Hematopoietic multipotent progenitor cell treated with erythropoietin and hydrocortisone succinate and interleukin-3 and kit ligand, for 6 days (in vitro differentiated cells): ENCODE measurements at places on chromosomes 4 and X.
A peak's percentile ranks its signal among the peaks of the same experiment; 100 is the strongest.

GRCh38 chr4:82381235-82381634, 7.4 kb upstream of the HNRNPD start:
- no peak for DNase-seq

DNA sequence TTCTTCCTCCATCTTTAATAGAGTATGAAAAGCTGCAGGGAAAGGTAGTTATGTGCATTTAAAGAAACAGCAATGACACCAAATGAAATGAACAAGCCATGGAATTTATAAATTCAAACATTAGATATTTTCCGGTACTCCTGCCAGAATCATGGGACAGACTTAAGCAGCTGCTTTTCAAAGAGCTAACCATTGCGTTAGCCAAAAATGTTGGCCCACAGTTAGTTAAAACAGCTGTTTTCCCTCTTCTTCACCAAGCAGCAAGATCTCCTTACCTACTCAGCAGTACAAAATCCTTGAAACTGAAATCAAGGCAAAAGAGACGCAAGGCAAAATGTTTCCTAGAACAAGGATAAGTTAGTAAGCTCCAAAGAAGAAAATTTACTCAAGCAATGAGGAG, 64.0 kb downstream of the MANBA start:
- no peak for DNase-seq

DNA sequence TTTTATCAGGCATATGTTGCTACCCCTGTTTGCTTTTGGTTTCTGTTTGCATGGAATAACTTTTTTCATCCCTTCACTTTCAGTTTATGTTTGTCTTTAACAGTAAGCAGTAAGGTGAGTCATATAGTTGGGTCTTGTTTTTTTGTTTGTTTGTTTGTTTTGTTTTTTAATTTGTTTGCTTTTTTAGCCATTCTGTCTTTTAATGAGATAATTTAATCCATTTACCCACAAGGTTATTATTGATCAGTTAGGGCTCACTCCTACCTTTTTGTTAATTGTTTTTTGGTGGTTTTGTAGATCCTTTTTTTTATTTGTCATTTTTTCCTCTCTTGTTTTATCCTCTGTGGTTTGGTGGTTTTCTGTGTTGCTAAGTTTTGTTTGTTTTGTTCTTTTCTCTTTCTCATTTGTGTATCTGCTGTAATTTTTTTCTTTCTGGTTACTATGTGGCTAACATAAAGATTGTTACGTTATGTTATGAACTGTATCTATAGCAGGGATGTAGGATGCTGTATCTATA, 379.5 kb upstream of the MAD2L1 start:
- DNase-seq = no peak

GRCh38 chrX:10923466-10923865, 187.7 kb upstream of the HCCS start:
- DNase-seq = no peak

GRCh38 chr4:99438405-99438780, 3.3 kb upstream of the ADH7 start:
- no peak for DNase-seq

DNA sequence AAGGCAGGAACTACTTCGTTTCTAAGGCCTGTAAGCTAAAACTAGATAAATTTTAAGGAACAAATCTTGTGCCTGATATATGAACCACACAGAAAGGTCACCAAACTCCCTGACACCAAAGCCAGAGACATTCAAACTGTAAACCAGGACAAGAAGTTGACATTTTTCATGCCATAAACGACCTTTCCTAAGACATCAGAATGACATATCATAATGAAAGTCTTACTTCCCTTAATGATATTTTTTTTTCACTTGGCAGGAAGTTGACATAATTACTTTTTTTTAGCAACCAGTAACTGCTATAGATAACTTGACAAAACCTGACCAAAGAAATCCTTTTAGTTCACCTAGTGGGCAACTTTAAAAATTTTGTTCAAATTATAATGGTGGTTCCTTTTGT, 231.5 kb upstream of the AGTR2 start:
- DNase-seq = no peak

DNA sequence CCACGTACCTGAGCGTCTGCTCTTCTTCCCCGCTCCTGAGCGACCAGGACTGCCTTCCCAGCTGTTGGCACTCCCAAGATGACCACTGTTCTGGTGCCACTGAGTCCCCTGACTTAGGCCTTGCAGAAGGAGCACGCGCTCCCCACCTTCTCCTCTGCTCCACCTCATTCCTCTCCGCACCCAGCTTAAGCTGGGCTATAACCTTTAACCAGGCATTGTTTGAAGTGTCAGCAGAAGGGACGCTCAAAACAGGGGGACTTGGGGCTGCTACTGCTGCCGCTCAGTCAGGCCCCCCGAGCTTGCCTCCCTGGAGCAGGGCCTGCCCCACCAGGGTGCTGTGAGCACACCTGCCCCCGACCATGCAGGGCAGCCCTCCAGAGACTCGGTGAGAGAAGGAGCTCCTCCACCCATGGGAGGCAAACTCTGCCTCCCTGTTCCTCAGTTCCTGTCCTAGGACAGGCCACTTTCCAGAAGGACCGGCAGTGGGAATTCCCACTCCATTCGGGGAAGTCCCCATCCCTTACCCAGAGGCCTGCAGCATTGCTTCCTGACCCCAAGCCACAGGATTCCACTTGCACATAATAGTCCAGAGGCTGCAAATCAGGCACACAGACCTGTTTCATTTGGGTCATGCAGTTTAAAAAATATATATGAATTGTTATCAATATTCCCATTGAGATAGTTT, 99.7 kb upstream of the ENPP6 start:
- DNase-seq = no peak

GRCh38 chr4:150415213-150415612, 166.7 kb upstream of the MAB21L2 start:
- peak; percentile 14 for DNase-seq

DNA sequence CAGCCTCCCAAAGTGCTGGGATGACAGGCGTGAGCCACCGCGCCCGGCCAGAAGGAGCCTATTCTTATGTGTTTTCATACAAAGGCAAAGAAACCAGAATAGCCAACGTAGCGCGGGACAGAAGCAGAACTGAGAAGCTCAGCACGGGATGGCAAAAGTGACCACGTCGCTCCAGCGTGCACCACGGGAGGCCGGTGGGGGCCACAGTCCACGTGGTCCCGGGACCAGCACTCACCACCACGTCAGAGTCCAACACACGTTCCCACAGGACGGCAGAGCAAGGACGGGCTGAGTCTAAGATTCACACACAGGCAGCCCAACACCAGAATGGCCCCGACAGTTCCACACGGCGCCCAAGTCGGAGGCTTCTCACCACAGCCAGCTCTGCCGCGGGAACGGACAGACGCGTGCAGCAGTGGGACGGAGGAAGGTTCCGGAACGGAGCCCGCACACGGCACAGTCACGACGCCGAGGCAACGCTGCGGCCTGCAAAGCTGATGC, 18.8 kb upstream of the GTPBP6 start:
- DNase-seq = no peak

DNA sequence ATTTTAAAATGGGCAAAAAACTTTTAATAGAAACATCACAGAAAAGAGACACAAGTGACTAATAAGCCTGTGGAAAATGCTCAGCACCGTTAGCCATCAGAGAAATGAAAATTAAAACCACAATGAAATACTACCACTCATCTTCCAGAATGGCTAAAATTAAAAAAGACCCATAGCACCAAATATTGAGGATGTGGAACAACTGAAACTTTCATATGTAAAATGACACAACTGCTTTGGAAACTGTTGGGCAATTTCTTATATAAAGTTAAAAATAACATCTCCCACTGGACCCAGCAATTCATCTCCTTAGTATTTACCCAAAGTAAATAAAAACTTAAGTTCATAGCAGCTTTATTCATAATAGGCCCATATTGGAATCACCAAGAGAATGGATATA, 94.2 kb downstream of the TENM3 start:
- no peak for DNase-seq

GRCh38 chr4:57763070-57763469, 652.9 kb upstream of the IGFBP7 start:
- peak; percentile 27 for DNase-seq

DNA sequence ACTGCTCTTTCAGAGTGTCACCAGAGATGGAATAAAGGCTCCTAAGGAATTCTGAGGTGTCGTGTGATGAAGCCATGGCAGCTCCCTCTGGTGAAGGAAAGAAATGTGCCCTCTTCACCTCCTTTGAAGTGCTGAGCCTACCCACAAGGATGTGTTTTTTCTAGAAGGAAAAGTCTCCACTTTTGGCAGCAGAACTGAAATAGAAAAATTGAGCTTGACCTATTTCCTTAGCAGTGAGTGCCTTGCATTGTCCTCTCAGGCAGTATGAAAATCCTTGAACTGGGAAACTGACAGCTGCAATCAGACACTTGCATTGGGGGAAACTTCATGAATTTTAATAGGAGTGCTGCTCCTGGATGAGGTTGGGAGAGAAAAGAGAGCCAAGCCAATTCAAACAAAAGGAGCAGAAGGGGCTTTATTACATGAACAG, 95.2 kb downstream of the DCLK2 start:
- DNase-seq = no peak

DNA sequence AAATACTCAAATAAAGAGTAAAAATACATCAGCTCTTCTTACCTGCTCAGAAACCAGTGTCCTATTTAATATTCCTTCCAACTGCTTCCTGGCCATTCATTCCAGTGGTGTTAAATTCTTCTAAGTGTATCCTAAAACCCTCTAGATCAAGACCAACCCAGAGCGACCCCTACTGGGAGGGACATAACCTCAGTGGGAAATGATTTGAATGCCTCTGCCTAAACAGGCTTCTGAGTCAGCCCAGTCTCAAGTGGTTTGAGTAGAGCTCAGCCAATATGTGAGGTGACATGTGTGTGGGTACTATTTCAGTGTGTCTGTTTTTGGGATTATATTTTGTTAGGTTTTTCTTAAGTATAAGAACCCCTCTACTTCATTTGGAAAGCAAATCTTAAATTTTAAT, 133.6 kb upstream of the ARHGEF9 start:
- DNase-seq = peak; percentile 1

GRCh38 chr4:185119927-185120630, 23.0 kb upstream of the SLC25A4 start:
- DNase-seq = peak; percentile 25

- DNase-seq = no peak
Measured at GRCh38 chrX:114717921-114718320, 134.0 kb downstream of the HTR2C start.

DNA sequence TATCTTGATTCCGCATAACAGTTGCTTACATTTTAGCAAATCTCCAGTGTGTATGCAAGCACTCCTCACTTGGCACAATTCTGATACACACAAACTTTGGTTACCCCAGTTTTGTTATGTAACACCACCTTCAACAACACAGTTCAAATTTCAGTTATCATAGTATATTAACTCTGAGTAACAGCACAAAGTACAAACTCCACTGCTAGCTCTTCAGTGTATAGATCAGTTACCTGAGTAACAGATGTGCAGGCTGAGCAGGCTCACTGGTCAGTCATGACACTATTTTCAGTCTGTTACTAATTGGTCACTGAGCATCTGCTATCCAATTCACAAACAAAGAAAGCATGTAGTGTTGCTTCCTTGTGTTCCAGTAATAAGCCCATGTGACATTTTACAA, 55.4 kb downstream of the PKD2 start:
- no peak for DNase-seq

DNA sequence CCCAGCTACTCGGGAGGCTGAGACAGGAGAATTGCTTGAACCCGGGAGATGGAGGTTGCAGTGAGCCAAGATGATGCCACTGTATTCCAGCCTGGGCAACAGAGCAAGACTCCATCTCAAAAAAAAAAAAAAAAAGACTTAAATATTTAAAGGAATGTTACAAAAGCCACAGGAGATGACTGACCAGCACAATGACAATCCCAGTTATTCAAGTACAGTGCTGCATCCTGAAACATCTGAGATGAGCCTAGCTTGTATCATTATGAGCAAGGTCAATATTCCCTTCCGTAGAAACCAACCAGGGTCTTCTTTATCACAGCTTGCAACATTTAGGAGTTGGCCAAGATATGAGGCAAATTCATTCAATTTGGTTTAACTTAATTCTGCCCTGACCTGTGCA, 38.6 kb downstream of the LNX1 start:
- DNase-seq = no peak

DNA sequence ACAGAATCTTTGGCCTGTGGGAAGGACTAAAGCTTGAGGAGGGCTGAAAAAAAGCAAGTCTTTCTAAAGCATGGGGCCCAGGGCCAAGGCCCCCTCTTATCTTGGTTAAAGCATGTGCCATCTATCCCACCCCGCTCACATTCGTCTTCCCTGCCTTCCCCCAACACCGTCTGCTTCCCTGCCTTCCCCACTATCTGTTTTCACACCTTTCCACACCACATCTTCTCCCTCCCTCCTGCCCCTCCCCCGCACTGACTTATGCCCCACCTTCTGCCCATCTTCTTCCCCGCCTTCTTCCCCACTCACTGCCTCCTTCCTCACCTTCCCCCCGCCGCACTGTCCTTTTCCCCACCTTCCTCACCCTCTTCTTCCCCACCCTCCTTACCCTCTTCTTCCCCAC, 890 bp upstream of the NAP1L5 start:
- peak; percentile 54 for DNase-seq
